ENCODE measurements at places on chromosomes 12 and 14.

DNA sequence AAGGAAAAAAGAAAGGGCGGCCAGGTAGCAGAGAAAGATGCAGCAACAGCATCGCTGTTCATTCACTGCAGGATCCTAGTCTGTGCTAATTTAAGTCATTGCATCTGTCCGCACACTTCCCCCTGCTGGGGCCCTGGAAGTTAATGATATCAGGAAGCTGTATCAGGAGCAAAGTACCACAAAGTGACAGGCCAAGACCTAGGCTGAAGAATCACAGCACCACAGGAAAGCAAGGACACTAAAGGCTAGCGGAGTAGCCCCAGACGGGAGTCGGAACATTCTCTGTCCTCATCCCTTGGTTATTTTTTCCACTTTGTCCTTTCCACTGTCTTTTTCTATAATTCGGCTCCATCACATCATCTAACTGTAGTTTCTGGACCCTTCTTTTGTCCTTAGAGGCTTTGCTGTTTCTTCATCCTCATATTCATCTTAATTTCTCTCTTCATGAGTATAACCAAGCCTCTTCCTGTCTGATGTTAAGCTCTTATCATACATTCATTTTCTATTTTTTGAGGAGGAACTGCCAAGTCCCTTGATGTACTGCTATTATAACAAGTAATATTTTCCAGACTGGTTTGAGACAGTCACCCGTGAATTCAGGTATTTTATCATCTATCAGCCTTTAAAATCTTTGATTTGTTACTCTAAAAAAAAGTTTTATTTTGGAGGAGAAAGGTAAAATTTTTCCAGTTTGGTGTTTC is 28.3 kb downstream of the DUSP16 start:
- DNase-seq, result no peak

DNA sequence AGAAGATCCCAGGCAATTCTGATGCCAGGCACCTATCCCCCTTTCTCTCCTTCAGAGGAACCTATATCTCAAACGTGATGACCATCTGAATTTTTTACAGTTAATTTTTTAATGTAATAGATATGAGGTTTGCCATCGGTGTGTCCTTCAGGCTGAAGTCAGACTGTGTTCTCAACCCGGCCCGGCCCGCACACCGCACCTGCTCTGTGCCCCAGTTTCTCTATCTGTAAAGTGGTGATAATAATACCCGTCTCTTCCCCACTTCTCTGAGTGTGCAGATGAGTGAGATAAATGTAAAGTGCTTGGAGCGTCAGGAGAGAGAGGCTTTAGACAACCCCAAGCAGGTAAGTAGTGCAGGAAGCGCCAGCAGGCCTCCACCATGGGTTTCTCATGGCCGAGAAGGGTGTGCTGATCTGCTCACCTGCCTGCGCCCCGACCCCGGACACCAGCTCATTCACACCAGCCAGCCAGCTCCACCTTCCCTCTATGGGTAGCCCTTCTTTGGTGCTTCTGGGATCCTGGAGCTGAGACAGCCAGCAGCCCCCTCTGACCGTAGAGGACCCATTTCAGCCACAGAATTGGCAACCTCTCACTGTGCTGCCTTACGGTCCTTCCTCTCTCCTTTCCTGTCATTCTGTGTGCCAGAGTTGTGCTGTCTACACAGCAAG is 80.0 kb downstream of the ZFP36L1 start:
- no peak for DNase-seq

DNA sequence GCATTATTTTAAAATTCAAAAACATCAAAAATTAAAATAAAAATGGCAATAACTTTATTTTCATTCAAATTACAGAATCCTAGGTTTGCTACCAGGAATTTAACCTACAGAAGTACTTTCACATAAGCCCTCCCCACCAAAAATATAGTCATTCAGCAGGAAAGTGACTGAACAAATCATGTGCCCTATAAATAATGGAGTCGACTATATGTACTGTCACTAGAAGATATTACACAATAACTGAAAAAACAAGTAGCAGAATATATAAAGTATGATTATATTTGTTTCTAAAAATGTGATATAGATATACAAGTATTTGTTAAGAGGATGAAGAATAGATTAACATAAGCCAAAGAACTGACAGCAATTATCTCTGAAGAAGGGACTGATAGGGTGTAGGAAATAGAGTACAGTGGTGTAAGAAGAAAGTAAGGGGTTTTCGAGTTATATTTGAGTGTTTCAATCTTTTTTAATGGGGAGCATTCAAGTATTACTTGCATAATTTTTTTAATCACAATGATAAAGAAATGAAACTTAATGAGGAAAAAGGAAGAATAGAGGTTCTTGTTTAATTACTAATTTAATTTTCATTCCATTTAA is 7.9 kb downstream of the C2CD5 start:
- no peak for DNase-seq

GRCh38 chr12:48454667-48455066 is 17.7 kb upstream of the ANP32D start:
- no peak for DNase-seq

DNA sequence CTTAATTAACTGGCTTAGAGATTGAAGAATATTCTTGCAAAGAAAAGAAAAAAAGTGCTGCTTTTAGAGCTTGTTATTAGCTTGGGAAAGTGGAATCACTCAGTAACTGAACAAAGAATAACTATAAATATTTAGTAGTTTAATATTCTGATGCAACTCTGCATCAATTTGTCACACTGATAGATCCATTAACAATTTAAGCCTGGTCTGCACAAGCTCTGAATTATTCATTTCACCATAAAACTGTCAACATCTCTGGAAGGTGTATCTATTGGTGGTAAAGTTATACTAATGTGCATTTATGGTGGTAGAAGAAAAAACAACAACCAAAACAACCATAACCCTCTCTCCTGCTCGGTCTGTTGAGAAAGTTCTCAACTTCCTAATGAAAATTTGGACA is 38.1 kb upstream of the SLC35F4 start:
- DNase-seq, result no peak

DNA sequence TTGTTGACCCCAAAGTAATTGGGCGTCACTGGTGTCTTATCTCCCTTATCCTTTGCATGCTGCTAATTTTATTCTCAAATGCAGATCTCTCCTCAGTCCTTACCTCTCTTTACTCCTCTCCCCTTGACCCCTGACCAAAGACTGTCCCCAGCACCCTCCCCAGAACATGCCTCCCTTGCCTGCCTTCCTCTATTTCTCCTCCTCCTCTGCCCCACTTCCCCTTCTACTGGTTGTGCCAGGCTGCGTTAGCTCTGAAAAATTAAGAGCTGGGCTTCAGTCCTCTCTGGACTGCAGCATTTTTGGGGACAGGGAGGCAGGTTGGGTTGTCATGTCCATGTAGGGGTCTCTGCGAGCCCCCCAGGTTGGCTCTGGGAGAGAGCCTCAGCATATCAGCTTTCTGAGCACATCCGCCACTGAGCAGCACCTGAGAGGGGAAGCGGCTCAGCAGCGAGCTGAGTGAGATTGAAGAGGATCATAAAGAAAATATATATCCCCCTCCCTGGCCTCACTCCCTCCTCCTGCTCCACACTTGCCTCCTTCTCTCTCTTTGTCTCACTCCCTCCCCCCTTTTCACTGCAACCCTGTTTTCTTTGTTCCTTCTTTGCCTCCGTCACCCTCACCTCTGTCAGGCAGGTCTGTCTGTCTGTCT is 6.4 kb upstream of the CISTR start:
- no peak for DNase-seq

DNA sequence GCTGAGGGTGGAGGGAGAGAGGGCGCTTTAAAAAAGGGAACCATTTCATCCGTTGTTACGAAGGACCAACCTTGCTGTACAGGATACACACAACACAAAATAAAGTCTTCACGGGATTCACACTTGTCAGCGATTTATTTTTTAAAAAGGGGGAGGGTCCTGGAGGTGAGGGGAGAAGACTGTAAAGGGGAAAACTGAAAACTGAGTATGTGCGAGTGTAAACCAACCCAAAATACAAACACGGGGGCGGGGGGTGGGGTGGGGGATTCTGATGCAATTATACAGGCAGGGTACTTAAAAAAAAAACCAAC is 499 bp upstream of the PRKAG1 start:
- no peak for DNase-seq

DNA sequence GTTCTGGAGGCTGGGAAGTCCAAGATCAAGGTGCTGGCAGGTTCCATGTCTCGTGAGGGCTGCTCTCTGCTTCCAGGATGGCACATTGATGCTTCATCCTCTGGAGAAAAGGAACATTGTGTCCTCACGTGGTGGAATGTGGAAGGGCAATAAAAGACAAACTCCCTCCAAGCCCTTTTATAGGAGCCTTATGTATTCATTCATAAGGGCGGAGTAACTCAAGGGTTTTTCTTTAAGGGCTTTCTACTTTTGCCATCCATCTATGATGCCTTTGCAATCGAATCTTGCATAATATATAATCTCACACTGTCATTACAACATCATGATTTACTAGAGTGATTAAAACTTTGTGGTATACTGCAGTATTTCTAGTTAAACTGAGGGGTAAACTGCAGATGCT is 132.7 kb upstream of the DDHD1 start:
- DNase-seq, result no peak

GRCh38 chr12:127861406-127861805 is 405.6 kb upstream of the TMEM132C start:
- DNase-seq, result no peak

DNA sequence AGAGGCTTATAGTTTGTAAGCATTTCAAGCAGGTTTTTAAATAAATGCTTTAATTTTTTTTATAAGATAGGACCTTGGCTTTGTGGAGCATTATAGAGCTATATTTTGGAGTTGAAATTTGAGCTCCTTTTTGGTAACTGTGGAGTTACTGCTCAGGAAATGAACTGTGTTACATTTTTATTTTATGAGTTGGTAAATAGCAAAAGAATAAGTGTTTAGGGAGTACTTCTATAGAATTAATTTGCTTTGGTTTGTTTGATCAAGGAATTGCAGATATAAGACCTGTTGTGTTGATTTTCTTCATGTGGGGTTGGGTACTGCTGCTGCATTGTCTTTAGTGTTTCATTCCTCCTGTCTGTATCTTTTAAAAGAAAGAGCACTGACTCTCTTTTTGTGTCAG is 3.5 kb downstream of the ATP2A2 start:
- DNase-seq, result no peak

GRCh38 chr12:11870041-11870451 is 200.7 kb upstream of the BCL2L14 start:
- no peak for DNase-seq

DNA sequence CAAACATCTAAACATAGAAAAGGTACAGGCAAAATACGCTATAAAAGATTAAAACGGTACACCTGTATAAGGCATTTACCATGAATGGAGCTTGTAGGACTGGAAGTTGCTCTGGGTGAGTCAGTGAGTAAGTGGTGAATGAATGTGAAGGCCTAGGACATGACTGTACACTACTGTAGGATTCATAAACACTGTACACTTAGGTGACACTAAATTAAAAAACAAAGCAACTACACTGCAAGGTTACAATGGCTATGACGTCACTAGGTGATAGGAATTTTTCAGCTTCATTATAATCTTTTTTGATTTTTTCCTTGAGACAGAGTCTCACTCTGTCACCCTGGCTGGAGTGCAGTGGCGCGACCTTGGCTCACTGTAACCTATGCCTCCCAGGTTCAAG is 269.2 kb downstream of the KSR2 start:
- no peak for DNase-seq

DNA sequence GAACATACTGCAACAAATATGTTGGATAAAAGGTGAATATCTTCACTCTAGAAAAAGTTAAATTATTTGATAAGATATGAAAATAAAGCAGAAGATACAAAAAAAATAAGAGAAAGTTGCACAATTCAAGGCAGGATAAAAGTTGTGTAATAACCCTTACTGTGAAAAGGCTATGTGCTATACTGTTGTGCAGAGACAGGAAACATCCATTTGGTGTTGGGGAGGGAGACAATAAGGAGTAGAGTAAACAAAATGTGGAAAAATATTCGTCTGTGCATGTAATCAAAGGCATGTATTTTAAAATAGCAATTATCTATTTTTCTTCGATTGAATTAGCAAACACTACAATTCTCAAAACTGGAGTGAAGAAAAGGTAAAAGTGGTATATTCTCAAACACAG is 34.8 kb downstream of the PTHLH start:
- DNase-seq, result no peak

DNA sequence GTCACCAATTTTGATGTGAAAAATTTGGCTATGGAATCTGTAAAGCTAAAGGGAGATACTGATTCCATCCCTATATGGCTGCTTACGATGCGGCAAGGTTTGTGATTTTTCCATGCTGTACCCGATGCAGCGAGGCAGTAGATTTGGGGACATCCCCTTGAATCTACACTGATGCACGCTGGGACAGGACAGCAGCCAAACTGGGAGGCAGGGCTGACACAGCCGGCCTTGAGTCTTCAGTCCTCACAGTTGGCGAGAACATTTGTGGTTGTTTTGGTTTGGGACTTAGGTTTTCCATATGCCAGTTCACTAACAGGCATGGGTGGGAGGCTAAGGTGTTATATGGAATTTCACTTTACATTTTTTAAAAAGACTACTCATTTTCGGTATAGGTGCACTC is 3.8 kb downstream of the GALNT16 start:
- DNase-seq, result no peak

Measured in stimulated activated CD8-positive, alpha-beta memory T cell treated with anti-CD3 and anti-CD28 coated beads, Interleukin-7, amount 100 ng/mL, for 1 hour (primary cell).